ENCODE measurements at places on chromosomes 7 and 10. TPM values are rescaled to one million over a fixed set of nuclear protein-coding genes. Genes with fewer than 3 reads are reported as not detected.

DNA sequence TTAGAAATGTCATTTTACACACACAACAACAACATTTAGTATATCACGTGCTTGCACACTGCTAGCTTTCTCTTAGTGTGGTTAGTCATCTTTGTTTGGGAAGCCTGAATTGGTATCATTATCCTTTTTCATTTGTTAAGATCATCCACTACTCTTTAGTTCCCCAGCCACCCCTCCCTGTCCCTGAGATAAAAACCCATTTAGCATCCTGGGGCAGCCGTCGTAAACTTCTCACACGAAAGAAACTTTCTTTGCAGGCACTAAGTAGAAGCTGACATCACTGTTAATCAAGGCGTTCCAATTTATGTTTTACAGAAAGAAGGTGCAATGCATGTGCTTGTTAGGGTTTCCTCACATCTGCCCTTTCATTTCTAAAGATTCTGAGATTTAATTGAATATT, 475.1 kb upstream of the FZD8 start:
- H3K4me1 ChIP-seq = no peaks in the 10 kb centered on the region
- H3K4me3 ChIP-seq = no peak overlapping the region
- DNase-seq = no peak
- no peaks in the 10 kb centered on the region for H3K36me3 ChIP-seq

GOT1 gene
- 96.7 TPM for total RNA-seq

DNA sequence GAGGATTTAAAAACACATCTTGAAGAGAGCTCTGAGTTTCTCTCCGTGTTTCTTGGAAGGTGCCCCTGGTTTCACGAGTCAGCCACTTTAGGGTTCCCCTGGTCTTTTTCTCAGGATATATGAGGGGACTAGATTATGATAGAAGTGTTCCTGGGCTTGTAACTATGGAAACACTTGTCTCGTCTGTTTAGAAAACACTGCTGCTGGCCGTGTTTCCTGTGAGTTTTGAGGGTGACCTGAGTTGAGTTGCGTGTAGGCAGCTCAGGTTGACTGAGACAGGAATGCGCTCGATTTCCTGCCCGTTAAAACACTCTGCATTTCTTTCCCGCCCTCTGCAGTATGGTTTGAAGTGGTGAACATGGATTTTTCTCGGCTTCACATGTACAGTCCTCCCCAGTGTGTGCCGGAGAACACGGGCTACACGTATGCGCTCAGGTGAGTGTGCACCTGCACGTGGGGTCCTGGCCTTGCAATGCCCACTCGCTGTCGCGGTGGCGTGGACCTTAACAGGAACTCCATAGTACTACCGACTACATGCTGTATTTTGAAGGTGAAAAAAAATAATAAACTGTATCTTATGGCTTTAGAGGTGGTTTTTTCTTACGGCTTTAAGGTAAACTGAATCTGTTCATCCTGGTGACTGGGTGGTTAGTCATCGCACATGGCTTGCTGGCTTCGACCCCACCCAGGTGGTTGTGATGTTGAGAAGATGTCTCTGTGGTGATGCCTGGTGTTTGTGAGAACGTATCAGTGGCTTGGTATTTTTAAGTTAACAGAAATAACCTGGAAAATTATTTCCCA, at the start of gene SUN1:
SUN1 (plus strand) TSS at position 310 of the 801 bp plus-strand sequence; CDS start at position 359, 49 bp downstream.
- H3K27me3 ChIP-seq = no peaks in the 10 kb centered on the region
- H3K36me3 ChIP-seq = no peaks in the 10 kb centered on the region
- no peak for DNase-seq
- peak within 1 kb of the TSS; percentile 64 for H3K27ac ChIP-seq

GAD2 gene
- total RNA-seq = not detected

DNA sequence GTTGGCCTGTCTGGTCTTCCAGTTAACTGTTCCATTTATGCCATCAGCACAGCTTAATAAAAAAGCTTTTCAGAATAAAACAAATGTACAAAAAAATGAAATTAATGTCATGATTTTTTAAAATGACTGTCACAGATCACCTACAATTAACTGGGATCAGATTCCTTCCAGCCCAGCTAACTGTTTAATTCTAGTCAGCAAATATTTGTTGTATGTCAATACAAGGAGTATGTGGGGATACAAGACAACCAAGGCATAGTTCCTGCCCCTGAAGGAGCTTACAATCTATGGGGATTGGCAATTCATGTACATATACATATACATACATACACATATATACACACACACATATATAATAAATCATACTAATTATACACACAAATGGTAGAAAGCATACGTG, 16.5 kb downstream of the SGCE start:
- no peak for DNase-seq
- no peaks in the 10 kb centered on the region for H3K27me3 ChIP-seq
- H3K4me1 ChIP-seq = no peaks in the 10 kb centered on the region
- no peak overlapping the region for H3K4me3 ChIP-seq

ARHGEF35 gene
- 14.0 TPM for total RNA-seq

- no peaks in the 10 kb centered on the region for H3K27me3 ChIP-seq
- no peaks in the 10 kb centered on the region for H3K4me1 ChIP-seq
- H3K36me3 ChIP-seq = no peaks in the 10 kb centered on the region
Observed at GRCh38 chr7:130641497-130641896, 27.1 kb downstream of the COPG2 start.

DNA sequence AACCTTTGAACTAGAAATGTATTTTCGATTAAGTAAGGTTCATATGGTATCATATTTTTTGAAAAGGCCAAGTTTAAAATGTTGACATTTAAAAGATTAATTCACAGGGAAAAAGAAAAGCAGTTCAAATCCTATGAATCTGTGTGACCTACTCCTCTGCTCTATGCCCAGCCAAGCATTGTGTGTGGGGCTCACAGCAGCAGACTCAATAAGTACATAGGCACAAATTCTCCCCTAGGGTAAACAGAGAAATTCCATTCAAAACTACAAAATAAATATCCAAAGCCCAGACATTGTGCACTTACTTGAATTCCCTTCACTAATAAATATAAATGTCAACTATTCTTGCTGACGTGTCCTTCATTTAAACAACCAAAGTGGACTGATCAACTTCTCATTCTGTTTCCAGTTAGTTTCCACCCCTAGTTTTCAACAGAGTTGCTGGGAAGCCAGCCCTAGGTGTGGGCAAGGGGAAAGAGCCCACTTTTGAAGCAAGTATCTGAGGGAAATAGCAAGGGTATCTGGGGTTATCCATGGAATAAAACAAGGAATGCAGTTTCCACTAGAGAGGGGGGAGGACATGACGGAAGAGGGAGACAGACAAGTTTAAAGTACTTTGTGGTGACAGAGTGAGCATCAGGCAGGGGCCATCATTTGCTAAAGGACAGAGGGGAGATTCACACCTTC, 533.3 kb downstream of the SORCS1 start:
- no peaks in the 10 kb centered on the region for H3K4me1 ChIP-seq

ACHE gene
- 11.7 TPM for total RNA-seq

DNA sequence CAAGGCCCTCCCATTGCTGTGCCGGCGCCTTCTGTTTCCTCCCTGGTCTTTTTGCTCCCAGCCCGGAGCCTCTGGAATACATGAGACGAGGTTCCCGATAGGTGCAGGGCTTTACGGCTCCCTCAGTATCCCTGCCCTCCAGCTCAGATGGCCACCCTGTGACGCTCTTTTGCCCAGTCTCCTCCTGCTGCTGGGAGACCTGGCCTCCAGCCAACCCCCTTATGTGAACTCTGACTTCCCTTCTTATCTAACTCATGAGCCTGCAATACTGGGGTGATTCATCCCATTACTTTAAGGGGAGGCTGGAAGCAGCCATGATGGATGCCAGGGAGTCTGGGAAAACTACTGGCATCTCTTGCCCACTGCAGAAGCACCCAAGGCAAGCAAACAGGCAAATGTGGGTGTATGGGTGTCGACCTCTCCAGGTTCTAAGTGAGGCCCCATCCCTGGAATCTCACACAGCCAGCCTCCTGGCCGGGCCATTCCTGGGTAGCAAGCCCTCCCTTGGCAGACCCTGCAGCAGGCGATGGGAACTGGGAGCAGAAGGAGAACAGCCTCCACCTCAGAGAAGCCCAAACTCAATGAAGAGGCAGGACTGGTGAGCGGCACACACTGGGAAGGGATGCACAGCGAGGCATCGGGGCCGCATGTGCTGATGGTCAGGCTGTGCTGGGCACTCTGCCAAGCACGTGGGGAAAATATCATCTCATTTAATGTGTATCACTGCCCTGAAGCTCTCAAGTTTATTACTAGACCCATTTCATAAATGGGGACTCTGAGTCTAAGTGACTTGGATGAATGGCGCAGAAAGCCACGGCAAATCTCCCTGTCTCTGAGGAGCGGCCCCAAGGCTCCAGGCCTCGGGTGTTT, 97.5 kb downstream of the FAM53B start:
- H3K4me1 ChIP-seq = peaks cover 27% of the 10 kb centered on the region
- H3K27me3 ChIP-seq = no peaks in the 10 kb centered on the region
- no peak overlapping the region for H3K4me3 ChIP-seq
- H3K27ac ChIP-seq = peak overlapping the region; percentile 71
- peak; percentile 60 for DNase-seq

GRCh38 chr10:125961743-125962142, 65.4 kb downstream of the FANK1 start:
- no peaks in the 10 kb centered on the region for H3K36me3 ChIP-seq
- no peaks in the 10 kb centered on the region for H3K4me1 ChIP-seq
- H3K27ac ChIP-seq = no peak overlapping the region
- no peak for DNase-seq
- no peaks in the 10 kb centered on the region for H3K27me3 ChIP-seq

DNA sequence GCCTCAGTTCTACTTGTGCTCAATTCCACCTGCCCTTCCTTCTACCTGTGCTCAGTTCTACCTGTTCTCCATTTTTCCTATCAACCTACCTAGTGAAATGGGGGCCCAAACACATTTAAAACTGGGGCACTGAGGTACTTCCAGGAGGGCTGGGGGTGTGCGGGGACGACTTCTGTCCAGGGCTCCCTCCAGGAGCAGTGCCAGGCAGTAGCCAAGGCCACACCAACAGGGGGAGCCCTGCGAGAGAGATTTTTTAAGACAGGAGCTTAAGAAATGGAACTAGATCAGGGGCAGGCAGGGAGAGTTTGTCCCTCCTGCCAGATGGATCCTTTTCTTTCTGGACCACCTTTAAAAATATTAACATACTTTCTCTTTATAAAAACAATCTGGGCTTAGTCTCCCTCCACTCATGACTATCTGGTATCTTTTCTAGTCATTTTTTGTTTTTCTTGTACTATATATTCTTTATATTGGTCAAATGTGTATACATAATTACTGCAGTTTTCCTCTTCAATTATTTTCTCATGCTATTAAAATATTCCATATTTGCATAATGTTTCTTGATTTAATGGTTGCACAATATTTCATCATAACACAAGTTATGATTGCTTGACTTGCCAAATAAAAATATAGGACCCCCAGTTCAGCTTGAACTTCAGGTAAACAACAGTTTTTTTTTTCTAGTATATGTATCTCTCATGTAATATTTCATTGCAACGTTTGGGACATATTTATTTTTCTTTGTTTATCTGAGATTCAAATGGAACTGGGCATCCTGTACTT, 47.3 kb upstream of the INSYN2A start:
- no peak overlapping the region for H3K4me3 ChIP-seq
- no peaks in the 10 kb centered on the region for H3K4me1 ChIP-seq
- peak; percentile 58 for DNase-seq
- no peak overlapping the region for H3K27ac ChIP-seq

GRCh38 chr10:109996766-109997171, 11.0 kb upstream of the ADD3 start:
- H3K36me3 ChIP-seq = no peaks in the 10 kb centered on the region
- no peaks in the 10 kb centered on the region for H3K27me3 ChIP-seq
- peak overlapping the region; percentile 80 for H3K27ac ChIP-seq
- H3K4me3 ChIP-seq = no peak overlapping the region
- peaks cover 7% of the 10 kb centered on the region for H3K4me1 ChIP-seq
- DNase-seq = no peak

BHLHA15 gene
- 0.67 TPM for total RNA-seq

DNA sequence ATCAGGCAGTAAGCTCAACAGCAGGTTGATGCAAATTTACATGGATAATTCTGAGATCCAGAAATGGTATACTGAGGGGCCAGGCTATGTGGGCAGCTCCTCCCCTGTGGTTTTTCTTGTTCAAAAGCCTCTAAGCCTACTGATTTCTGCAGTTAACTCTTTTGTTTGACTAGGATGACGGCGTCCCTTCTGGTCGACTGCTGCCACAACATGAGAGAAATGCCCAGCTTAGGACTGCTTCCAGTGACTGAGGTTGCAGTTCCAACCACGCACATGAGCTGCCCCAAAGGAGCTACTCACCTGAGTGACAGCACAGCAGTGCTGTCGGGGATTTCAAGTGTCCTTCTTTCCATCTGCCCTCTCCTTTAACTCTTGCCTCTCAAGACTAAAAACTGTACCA, 973.0 kb upstream of the GHITM start:
- H3K27me3 ChIP-seq = no peaks in the 10 kb centered on the region
- H3K36me3 ChIP-seq = no peaks in the 10 kb centered on the region
- no peak overlapping the region for H3K27ac ChIP-seq
- H3K4me3 ChIP-seq = no peak overlapping the region
- H3K4me1 ChIP-seq = no peaks in the 10 kb centered on the region

DNA sequence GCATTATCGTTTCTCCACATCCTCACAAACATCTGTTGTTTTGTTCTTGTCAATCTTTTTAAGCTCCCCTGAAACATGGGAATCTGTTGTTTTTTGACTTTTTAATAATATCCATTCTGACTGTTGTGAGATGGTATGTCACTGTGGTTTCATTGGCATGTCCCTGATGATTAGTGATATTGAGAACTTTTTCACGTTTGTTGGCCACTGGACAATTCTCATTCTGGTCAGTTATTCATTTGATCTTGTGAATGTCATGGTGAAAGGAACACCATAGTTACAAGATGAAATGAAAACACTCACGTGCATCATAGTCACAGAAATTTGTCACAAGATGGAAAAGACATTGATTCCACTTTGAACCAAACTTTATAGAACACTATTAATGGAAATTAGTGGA, 20.5 kb upstream of the SGCE start:
- no peak for DNase-seq
- H3K36me3 ChIP-seq = no peaks in the 10 kb centered on the region
- no peaks in the 10 kb centered on the region for H3K27me3 ChIP-seq

Measured in colonic mucosa (tissue), 4 donors.